ENCODE measurements at places on chromosomes 1 and 21.
A peak's percentile ranks its signal among the peaks of the same experiment; 100 is the strongest.

DNA sequence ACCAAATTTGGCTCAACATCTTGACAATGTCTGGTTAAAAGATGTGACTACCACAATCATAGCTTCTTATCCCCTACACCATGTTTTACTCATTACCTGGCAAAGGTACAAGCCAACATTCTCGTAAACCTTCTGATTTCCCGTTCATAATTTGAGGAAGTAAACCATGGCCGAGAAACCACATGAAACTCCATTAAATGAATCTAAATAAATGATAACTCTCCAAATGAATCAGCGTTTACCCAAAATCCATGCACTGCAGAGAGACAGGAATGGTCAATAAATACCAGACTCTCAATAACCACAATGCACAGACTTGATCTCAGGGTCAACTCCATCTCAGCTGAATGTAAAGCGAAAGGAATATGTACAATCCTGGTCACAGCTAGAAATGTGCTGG is 125.2 kb downstream of the TYW3 start:
- DNase-seq, result no peak

DNA sequence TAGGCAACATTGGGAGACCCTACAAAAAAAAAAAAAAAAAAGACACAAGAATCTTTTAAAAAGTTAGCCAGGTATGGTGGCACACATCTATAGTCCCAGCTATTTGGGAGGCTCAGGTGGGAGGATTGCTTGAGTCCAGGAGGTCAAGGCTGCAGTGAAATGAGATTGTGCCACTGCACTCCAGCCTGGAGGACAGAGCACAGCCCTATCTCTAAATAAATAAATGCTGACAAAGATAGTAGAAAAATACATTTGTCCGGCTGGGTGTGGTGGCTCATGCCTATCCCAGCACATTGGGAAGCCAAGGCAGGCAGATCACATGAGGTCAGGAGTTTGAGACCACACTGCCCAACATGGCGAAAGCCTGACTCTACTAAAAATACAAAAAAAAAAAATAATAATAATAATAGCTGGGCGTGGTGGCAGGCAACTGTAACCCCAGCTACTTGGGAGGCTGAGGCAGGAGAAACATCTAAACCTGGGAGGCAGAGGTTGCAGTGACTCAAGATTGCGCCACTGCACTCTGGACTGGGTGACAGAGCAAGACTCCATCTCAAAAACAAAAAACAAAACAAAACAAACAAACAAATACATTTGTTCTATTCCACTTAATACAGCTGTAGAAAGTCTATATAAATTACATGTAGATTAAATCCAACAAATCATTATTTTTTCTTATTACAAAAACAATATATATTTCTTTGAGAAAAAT is 48.5 kb downstream of the PHACTR4 start:
- DNase-seq, result no peak

DNA sequence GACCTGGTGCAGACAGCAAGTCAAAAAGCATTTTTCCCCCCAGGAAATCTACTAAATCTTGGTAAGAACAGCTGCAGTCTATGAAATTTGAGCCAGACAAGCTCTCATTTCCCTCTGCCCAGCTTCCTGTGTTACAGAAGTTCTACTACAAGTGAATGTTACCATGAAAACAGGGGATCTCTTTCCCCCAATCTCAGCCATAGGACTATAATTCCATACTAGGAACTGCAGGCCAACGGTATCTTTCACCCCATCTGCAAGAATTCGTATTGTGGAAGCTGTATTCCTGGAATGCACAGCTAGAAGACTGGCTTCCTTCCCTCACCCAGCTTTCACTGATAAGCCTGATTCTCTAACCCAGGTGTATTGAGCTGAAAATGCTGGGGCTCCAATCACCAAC is 1655.4 kb downstream of the BRINP3 start:
- peak; percentile 69 for DNase-seq

- peak; percentile 15 for DNase-seq
Observed at GRCh38 chr1:20361805-20362381, 71.2 kb downstream of the VWA5B1 start.

DNA sequence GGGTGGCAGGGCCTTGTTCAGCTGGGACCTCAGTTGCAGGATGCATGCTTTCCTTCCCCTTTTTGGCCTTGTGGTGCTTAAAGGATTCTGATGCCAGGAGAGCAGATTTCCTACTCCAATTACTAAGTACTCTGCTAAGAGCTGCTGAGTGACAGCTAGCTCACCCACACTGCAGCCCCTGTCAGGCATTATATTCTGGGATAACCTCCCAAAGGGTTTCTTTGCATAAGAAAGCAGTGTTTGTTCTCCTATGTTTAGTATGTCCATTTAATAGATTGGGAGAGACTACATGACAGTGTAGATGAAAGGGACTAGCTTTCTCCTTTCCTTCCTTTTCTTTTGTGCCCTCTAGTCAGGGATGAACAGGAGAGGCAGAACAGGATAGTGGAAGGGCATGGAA is 100.7 kb downstream of the FAM78B start:
- no peak for DNase-seq

DNA sequence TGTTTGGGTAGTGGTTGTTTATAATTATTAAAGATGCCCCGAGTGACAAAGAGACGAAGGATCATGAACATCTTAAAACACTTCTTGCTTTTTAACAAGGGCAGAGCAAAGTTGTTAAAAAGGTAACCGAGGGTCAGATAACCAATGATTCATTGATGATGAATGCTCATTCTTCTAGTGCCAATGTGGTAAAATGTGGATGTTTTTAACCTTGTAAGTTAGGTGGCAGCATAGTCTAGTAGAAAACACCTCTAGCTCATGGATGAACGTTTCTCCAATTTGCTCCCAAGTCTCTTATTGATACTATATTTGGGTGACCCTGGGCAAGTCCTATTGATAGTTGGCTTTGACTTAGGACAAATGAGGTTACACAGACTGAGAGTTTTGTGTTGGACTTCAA is 167.9 kb downstream of the KIF26B start:
- no peak for DNase-seq

DNA sequence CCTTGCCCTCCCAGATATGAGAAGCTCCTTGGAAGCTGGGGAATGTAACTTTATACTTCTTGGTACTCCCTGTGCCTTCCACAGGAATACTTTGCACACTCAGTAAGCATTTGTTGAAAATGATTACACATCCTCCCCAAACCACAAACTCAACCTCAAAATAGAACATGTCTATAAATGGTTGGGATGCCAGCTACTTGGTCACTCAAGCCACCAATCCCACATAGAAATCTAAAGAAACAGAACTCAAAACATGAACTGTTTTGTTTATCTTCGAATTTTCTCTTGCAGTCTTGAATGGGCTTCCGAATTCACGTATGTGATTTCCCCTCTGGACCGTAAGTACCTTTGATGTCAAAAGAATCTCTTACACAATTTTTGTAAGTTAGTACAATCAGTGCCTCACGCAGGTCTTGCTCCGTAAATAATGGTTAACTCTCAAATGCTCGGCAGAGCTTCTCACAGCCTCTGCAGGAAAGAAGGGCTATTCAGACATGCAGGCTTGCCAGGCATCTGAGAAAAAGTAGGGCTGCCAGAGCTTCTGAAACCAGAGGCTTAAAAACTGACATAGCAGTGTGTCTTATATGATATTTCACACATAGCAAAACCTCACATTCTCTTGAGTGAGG is 26.9 kb downstream of the SORT1 start:
- no peak for DNase-seq

- DNase-seq, result no peak
Observed at GRCh38 chr1:21499283-21499950, 9.8 kb upstream of the ALPL start.

DNA sequence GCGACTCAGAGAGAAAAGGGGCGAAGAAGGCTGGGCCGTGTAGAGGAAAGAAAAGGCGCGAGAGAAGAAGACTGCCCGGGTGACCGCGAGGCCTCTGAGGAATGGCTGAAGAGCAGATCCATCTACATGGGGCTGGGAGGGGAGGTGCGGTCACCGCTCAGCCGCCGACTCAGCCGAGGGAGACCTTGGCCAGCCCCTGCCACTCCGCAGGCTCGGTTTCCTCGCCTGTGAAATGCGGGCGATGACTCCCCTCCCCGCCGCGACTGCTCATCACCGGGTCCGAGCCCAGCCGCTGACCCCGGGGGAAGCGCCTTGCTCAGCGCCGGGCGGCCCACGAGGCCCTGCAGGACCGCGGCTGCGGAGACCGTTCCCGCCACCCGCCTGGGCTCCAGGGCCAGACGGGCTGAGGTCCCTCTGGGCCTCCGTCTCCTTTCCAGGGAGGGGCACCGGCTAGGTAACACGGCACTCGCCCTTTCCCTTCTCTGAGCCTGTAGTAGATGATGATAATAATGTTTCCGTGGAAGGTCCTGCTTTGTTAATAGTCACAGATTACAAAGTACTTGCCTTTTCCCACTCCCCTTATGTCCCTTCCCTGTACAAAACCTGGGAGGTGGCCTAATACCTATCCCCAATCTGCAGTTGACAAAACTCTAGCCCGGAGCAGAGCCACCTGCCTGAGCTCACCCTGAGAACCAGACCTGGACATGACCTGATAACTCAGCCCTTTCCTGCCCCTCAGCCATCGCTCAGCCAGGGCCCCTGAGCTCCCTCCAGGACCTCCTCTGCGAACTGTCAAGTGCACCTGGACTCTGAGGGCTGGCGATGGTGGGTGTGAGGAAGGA is 1.6 kb upstream of the BSND start:
- no peak for DNase-seq

GRCh38 chr1:167541003-167541402 is 12.6 kb downstream of the CREG1 start:
- DNase-seq, result no peak

GRCh38 chr1:183571678-183572268 is 18.5 kb downstream of the NCF2 start:
- no peak for DNase-seq

GRCh38 chr1:244046907-244047611 is 4.0 kb upstream of the ZBTB18 start:
- DNase-seq, result no peak

DNA sequence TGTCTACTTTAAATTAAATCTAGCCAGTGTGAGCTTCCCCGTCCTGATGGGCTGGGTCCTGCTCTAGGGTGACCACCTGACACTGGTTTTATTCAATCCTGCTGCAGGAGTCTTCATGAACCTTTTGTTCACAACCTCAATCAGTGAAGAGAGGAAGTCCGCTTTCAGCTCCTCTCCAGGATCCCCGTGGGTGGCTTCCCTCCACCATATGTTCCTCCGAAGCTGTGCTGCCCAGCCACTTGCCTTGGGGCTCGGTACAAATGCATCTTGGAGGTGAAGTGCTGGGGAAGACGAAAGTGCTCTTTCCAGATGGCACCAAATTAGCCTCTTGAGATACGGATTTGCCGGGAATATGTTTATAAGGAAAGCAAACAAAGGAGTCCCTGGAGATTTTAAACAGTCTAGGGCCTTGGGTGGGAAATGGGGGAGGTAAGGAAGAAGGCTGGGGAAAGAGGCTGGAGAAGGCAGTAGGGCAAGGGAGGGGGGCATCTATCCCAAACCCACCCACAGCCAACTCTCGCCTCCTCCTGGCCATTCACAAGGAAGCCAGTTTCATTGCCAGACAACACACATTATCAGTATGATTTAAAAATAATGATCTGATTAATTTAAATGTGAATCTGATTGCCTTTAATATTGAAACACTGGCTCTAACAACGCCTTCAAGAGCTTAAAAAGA is 430.8 kb downstream of the DISC1 start:
- DNase-seq, result no peak

- no peak for DNase-seq
Observed at GRCh38 chr1:116458695-116459094, 85.7 kb downstream of the ATP1A1 start.

GRCh38 chr1:35717911-35718476 is 690 bp downstream of the C1orf216 start:
- no peak for DNase-seq

DNA sequence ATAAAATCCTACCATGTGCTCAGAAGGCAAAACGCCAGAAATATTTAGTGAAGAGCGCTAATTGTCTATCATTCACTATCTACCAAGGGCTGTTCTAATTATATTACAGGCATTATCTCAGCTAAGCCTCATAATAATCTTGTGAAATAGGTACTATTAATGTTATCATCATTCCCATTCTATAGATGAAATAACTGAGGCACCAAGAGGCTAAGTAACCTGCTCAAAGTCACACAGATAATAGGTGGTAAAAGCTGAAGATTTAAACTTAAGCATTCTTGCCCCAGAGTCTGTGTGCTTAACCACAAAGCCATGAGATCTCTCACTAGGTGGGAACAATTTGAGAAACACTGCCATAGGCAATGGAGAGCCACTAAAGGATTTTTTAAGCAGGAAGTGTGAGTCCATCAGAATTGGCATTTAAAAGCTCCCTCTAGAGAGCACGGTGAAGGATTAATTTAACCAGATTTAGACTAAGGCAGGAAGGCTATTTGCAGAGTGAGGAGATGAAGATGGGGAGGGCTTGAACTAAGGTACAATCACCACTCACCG is 1.7 kb upstream of the SMAP2 start:
- DNase-seq, result no peak

- DNase-seq, result no peak
Observed at GRCh38 chr1:84001501-84001900, 2.6 kb upstream of the TTLL7 start.

GRCh38 chr1:3393987-3394920 is 60.2 kb upstream of the ARHGEF16 start:
- no peak for DNase-seq
